ENCODE measurements at places on chromosomes 7 and 10.
A peak's percentile ranks its signal among the peaks of the same experiment; 100 is the strongest.

GRCh38 chr7:114070246-114070645, 151.4 kb upstream of the PPP1R3A start:
- DNase-seq, result no peak

DNA sequence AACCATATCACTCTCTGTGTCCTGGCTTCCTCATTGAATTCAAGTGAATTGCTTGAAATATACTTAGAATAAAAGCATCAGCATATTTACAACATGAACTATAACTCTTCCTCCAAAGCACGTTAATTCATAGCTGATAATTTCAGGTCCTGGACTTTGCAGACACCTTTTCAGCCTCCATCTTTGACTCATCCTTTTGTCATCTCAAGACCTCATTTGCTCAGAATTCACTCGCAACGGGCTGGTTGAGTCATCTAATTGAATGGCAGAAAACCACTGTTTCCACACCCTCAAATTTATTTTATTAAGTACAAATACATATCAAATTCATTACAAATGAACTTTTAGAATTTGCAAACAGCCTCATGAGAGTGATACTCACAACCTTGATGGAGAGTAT, 545.7 kb downstream of the GATA3 start:
- no peak for DNase-seq

DNA sequence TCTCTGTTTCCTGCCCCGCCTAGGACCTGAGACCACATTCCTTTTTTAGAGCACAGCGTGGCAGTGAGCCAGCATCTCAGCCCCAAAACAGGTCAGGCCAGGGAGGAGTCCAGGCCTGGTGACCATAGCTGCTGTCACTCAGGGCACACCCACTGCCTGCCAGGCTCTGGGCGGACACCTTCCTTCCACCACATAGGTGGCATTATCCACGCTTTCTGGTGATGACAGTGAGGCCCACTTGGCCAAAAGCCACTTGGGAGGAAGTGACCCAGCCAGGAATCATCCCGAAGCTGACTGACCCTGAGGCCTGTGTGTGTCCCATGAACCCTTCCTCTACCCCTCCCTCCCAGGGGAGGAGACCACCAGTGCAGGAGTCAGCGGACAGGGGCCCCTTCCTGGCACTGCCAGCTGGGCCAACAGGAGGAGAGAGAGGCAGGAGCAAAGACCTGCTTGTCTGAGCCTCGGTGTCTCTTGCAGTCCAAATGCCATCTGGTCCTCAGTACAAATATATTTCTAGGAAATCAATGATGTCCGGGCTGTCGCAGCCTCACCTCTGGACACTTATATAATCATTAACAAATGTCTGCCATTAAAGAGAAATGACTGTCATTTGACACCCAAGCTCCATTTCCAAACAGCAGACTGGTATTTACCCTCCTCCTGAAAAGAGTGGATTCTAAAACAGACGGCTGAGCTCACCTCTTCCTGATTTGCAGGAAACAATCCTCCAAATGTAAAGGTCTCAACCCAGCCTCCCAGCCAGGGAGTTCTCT, 63.0 kb downstream of the ABRAXAS2 start:
- no peak for DNase-seq

DNA sequence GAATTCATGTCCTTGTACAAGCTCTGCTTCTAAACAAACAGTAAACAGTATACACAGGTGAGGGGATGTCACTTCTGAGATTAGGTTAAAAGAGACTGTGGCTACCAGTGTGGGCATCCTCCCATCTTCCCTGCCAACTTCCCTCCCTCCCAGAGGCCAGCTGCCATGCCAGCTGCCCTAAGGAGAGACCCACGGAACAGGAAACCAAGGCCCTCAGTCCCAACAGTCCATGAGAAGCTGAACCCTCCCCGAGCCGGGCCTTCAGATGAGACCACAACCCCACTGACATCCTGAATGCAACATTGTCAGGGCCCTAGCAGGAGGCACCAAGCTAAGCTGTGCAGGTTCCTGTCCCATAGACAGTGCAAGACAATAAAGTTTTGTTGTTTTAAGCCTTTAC, 106.1 kb downstream of the CTBP2 start:
- DNase-seq, result no peak

DNA sequence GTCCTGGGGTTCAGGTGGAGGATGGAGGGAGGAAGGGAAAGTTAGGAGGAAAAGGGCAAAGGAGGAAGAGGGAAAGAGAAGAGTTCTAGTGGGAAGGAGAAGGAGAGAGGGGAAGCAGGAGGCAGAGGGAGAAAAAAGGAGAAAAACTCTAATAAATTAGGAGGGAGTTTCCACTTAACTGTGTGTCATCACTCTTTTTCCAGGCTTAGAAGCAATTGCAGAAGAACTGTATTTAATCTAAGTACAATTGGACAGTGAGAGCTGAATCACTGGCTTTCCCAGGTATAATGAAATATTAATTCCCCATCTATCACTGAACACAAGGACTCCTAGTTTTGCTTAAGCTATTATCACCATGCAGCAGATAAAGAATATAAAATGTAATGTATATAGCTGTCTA, 76.8 kb downstream of the CREB3L2 start:
- DNase-seq, result no peak

DNA sequence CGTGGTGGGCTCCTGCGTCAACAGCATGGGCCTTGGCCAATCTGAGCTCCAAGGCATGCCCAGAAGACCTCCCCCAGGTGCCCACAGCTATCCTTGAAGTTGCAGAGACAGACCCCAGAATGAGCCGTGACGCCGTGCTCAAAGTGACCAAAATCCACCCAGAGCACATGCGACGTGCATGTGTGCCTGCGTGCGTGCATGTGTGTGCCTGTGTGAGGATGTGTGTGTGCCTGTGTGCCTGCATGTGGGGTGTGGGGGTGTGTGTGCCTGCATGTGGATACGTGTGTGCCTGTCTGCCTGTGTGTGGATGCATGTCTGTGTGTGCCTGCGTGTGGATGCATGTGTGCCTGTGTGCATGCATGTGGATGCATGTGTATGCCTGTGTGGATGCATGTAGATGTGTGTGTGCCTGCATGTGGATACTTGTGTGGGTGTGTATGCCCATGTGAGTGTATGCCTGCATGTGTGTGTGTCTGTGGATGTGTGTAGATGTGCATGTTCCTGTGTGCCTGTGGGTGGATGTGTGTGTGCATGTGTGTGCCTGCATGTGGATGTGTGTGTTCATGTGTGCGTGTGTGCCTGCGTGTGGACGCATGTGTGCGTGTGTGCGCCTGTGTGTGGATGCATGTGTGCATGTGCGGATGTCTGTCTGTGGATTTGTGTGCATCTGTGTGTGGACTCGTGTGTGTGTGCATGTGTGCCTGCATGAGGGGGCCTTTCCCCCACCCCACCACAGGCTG, 42.6 kb downstream of the PWWP2B start:
- DNase-seq, result no peak

DNA sequence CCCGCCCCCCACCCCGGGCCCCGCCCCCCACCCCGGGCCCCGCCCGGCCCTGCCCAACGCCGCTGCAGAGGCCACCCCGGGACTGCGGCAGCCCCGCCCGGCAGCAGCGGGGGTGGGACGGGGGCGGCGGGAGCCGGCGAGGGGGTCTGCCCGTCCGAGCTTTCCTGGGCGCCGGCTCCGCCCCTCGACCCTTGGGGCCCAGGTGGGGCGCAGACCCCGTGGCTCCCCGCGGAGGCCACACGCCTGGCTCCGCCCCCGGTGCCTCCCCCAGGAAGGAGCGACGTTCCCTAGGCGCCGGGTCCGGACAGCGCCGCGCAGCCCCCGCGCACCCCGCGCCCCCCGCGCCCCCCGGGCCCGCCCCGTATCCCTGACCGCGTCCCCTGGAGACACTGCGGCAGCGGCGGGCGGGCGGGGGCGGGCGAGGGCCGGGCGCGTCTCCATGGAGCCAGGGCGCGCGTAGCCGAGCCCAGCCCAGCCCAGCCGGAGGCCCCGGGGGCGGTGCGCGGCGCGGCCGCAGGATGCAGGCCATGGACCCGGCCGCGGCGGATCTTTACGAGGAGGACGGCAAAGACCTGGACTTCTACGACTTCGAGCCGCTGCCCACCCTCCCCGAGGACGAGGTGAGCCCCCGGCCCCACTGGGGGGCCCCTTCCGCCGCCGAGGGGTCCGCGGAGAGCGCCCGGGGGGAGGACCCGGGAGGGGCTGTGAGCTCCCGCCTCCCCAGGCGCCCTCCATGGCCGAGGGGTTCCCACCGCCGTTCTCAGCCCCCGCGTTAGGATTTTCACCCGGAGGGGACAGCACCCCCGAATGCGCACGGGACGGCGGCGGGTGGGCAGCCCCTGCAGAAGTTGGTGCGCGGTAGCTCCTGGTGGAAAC, at the start of gene KNDC1:
TSS of gene KNDC1 (plus strand) at position 270 of the 876 bp plus-strand sequence. CDS start at position 519, 249 bp downstream.
- peak; percentile 37 for DNase-seq

- no peak for DNase-seq
Measured at GRCh38 chr10:61271127-61271780, 181.9 kb downstream of the TMEM26 start.

GRCh38 chr10:8316284-8316683, 261.8 kb downstream of the GATA3 start:
- DNase-seq, result no peak

DNA sequence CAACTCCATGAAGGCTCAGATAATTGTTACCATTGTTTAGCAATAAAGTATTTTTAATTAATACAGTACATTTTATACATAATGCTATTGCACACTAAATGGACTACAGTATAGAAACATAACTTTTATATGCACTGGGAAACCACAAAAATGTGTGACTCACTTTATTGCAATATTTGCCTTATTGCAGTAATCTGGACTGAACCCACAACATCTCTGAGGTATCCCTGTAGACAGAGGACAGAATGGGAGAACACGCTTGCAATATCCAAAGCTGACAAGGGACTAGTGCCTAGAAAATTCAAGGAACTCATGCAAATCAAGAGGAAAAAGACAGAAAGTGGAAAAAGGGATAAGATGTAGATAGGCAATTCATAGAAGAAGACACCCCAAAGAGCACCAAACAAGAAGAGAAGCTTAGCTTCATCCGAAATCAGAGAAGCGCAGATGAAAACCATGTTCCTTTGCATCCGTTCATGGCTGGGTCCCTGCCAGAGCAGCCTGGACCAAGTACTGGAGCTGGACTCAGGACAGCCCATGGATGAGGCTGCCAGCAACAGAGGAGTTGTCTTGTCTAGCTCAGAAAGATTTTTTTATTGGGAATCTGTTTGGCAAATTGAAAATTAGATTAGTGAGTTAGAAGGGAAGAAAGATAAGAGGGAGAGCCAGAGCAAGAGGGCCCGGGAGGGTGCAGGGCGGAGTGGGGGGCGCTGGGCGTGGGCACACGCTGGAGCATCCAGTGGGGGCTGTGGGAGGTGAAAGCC, 16.0 kb upstream of the GALNTL5 start:
- DNase-seq, result no peak

- DNase-seq, result no peak
Measured at GRCh38 chr10:8967061-8967460, 912.6 kb downstream of the GATA3 start.

GRCh38 chr10:48740015-48740707, 55.5 kb downstream of the WDFY4 start:
- no peak for DNase-seq

DNA sequence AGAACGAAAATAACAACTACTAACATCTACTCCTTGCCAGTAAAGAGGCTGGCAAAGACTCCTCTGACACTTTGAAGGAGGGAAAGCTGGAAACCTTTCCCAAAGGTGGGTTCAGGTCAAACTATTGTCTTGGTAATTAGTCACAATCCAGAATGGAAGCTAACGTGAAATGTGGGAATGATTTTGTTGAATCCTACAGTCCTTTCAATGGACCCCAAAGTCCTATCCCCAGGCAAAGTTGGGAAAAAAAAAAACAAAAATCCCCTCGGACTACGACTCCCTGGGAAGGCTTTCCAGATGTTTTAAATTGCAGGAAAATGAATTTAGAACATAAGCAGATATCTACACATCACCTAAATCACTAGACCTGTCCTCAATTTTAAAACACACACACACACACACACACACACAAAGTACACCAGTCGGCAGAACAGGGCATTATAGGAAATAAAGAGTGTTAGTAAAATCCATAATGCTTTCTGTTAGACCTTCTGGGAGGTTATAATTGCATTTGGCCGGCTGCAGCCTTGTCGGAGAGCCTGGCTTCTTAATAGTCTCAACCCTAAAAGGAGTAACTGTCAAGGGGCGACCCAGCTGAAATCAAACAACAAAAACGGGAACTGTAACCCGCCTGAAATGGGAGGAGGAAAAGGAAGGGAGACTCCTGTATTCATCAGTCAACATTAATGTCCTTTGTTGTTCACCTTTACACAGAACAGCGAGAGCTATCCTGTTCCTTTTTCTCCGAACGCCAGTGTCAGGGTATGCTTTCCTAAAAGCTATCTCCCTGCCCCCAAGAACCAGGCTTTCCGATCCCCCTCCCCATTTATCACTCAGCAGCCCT, 1.5 kb downstream of the DOCK4 start:
- DNase-seq, result peak; percentile 23

DNA sequence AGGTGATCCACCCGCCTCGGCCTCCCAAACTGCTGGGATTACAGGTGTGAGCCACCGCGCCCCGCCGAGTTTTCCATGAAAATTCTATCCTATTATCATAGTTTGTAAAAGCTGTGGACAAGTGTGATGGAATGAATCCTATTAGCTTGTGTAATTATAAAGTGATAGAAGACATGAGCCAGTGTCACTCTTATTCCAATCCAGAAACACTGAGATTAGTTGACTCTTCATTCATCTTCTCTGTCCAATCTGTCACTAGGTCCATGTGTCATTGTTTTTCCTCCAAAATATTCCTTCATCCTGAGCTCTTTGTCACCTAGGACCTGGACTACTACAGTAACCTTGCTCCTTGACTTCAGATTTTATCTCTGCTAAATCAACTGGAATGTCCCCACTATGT, 13.5 kb downstream of the FBH1 start:
- DNase-seq, result no peak

GRCh38 chr10:7412237-7412927, 1.5 kb upstream of the SFMBT2 start:
- peak; percentile 50 for DNase-seq

Measured in erythroblast (primary cell).